ENCODE measurements at places on chromosomes 1 and 21. TPM values are rescaled to one million over a fixed set of nuclear protein-coding genes. Genes with fewer than 3 reads are reported as not detected.

GRCh38 chr1:188986745-188987417 is 1490.8 kb downstream of the BRINP3 start:
- no peak overlapping the region for H3K4me3 ChIP-seq
- no peaks in the 10 kb centered on the region for H3K27me3 ChIP-seq
- H3K4me1 ChIP-seq = no peaks in the 10 kb centered on the region

- no peaks in the 10 kb centered on the region for H3K27me3 ChIP-seq
- DNase-seq = peak; percentile 81
- peaks cover 17% of the 10 kb centered on the region for H3K4me1 ChIP-seq
- no peak overlapping the region for H3K4me3 ChIP-seq
These were observed 305.4 kb upstream of the PTBP2 start for GRCh38 chr1:96416111-96416595.

- no peak for DNase-seq
- H3K27ac ChIP-seq = no peak overlapping the region
- no peaks in the 10 kb centered on the region for H3K27me3 ChIP-seq
- no peaks in the 10 kb centered on the region for H3K36me3 ChIP-seq
- H3K4me1 ChIP-seq = no peaks in the 10 kb centered on the region
- H3K4me3 ChIP-seq = no peak overlapping the region
These were observed 187.7 kb upstream of the USP24 start for GRCh38 chr1:55402671-55403464.

DNA sequence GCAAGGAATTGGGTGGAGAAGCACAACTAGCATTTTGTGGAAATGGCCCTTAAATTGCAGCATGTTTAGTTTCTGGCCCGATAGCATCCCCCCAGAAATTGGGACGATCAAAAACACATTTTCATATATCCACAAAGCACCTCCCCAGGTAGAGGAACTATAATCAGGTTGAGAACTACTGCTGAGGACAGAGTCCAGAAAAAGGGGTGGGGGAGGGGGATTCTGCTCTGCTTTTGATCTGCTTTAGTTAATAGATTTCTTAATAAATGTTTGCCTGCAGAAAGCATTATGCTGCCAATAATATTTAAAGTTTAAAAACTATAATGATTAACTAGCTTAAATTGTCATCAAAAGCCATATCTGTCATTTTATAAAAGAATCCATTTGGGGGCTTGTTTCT is 14.4 kb upstream of the DYNLT5 start:
- no peak overlapping the region for H3K4me3 ChIP-seq
- H3K36me3 ChIP-seq = no peaks in the 10 kb centered on the region
- H3K27ac ChIP-seq = no peak overlapping the region
- H3K4me1 ChIP-seq = peaks cover 9% of the 10 kb centered on the region
- H3K27me3 ChIP-seq = no peaks in the 10 kb centered on the region

LCE1D gene
- not detected for total RNA-seq

All from SJSA1 (cell line).